T-helper 9 cell (primary cell): ENCODE measurements at places on chromosomes 6 and 20.

DNA sequence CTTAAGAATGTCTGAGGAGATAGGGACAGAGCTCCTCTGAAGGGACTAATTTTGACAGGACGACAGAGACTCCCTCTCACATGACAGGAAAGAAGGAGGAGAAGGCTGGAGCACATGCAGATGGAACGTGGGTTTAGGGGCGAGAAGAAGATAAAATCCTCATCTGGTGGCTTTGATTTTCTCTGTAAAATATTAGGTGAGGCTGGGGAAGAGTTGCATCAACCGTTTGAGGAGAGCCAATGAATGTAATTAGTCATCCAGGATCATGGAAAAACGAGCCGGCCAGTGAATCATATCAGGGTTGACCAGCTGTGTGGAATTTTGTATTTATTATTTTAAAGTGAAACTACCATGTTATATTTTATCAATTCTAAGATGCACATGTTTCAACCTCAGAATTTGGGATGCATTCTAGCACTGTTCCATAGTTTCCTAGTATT, 46.9 kb upstream of the ADGRF4 start:
- DNase-seq: no peak

DNA sequence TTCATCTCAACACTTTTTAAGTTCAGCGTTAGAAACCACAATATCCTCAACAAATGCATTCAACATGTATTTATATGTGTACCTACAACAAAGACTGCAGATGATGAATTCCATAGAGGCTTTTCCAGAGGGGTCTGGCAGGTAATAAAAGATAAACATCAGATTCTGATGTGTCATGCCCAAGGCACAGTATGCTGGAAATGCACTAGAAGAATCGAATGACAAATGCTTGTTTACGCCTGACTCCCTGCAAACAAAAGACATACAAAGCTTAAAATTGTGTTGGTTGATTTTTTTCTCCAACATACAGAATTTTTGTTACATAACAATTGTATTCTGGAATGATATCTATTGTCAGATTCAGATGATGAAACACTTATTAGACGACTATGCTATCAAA, at the start of gene LGSN:
Gene LGSN, minus strand, starts transcription at position 45 of the 400 bp plus-strand sequence. Its CDS starts 40 bp downstream, at position 5.
- DNase-seq: no peak

- DNase-seq: no peak
These were observed 76.1 kb downstream of the NKAIN2 start for GRCh38 chr6:123879749-123880148.

DNA sequence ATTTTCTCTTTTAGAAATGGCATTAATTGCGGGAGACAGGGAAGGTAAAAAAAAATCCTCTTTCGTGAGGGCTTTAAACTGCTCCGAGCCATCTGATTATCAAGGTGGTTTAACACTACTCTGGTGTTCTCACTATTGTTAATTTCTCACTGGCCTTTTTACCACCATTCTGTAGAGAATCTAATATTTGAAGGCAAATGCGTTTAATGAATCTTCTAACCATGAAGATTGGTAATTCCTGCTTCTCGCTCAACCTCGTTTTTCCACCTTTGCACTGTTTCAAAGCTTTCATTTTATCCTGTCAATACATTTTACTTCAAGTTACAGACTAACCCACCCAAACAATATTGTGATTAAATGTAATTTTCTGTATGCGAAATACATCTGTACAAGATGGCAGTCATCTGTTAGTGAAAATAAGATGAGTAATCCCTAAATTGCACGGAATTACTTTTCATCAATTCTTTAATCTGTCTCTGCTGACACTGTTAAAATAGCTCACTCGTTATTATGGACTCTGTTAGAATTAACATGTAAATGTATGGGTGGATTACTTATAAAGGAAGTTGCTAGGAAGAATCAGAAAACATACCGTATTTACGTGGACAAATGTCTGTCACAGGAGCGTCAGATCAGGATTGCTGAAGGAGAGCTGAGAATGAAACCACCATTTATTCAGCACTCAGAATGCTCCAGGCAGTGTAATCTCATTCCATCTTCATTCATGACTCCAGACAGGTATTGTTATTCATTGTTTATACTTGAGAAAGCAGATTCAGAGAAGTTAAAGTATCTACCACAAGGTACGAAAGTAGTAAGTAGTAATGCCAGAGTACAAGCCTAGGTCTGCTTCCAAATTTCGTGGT, 1.1 kb upstream of the LCA5 start:
- DNase-seq: no peak

GRCh38 chr6:684831-685636, 7.9 kb downstream of the EXOC2 start:
- no peak for DNase-seq

DNA sequence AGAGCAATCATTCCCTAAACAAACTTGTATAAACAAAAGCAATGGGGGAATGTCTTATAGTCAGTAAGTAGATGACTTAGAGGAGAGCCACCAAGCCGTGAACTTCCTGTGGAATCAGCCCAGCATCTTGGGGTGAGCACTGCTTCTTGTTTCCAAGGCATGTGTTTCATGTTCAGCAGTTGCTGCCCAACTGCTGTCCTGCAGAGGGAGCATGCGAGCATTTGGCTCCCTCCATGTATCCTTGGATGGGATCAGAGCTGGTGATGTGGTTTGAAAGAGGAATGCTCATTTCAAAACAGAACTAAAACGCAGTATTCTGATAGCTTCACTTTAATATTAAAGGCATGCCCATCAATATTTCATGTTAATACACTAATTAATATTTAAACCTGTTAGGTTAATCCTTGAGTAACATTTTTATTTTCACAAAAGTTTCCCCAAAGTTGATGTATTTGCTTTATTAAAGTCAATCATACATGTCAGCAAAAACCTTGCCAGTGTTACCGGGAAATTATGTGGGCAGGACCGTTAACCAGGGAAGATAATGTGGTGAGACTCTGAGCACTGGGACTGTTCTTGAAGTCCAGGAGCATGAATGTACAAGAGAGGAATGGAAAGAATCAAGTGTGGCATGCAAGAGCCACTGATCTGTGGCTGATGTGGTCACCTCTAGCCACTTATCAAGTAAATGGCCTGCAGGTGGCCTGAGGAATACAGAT, 172.1 kb upstream of the GGTLC1 start:
- DNase-seq: no peak

DNA sequence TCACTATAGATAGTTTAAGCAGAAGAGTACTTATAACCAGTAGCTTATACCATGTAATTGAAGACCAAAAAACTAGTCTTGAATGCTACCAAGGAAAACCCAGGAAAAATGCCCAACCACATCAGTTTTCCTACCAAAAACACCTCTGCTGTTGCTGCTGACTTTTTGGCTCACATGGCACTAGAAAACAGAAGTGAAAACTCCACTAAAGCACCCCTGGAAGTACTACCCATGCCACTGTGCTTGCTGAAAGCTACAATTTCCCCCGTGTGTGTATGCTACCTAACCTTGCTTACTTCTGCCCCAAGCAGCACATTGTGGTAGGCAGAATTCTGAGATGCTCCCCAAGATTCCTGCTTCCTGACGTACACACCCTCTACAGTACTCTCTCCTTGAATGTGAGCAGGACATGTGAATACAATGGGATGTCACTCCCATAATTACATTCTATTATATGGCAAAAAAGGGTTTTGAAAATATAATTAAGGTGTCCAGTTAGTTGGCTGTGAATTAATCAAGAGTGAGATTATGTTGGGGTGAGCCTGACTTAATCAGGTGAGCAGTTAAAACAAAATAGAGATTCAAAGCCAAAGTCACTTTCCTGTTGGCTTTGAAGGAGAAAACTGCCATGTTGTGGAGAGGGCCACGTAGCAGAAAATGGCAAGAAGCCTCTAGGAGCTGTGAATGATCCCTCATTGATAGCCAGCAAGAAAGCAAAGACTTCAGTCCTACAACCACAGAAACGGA, 209.8 kb upstream of the MARCKS start:
- no peak for DNase-seq

DNA sequence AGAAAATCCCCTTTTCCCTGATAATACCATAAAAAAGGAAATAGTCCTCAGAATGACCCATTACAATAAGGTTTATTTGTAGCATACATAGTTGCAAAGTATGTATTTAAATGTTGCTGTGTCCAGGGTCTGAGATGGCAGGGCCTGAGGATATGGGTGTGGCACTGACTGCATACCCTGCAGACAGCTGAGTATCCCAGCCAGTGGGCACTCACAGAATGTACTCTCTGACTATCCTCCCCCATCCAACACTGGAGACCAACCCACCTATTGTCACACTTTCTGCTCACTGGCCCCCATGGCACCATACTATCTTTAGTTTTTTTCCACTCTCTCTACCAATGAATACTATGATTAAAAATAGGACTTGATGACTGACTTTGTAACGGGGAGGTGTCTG, 215.8 kb upstream of the FOXA2 start:
- no peak for DNase-seq

DNA sequence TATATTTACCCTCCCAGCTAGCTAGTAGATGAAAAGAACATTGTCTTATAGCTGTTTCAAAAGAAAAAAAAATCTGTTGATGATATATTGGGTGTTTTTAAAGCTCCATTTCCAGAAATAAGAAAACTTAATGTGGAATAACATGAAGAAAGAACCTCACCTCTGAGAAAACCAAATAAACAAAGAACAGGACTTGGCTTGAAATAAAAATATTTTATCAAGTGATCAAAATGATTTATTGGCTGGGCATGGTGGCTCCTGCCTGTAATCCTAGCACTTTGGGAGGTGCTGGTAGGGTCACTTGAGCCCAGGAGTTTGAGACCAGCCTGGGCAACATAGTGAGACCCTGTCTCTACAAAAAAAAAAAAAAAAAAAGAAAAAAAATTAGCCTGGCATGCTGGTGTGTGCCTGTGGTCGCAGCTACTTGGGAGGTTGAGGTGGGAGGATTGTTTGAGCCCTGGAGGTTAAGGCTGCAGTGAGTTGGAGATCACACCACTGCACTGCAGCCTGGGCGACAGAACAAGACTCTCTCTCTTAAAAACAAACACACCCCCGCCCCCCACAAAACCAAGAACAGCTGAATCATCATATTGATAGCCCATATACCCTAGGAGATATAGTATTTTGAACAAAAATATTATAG, 7.9 kb downstream of the RNF24 start:
- DNase-seq: no peak

- no peak for DNase-seq
These were observed 152.3 kb upstream of the JAG1 start for GRCh38 chr20:10826111-10826510.

GRCh38 chr6:116450185-116450710, 10.9 kb upstream of the CALHM6 start:
- no peak for DNase-seq

GRCh38 chr6:134908906-134909516, 40.9 kb downstream of the ALDH8A1 start:
- no peak for DNase-seq

DNA sequence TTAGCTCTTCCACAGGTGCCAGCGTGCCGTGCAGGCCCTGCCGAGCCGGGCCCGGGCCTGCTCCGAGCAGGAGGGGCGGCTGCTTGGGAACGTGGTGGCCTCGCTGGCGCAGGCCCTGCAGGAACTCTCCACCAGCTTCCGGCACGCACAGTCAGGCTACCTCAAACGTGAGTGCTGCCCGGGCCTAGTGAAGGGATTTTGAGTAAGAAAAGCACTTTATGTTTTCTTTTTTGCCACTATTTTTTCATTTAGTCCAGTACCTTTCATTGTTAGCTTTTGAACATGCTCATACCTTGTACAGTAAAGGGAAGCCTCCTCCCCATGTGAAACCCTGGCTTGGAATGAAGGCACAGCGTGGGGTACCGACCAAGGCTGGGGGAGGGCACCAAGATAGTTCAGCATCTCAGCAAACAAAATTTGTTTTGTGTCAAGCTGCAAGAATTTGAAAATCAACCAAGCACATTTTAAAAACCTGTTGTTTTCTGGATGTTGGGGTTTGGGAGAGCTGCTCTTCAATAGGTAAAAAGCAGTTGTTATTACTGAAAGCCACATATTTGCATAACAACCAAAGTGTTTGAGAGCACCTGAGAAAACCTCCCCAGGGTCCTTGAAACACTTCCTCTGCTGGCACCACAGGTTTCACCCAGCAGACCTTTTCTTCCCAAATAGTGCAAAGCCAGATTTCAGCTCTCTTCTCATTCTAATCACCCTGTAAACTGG, 18.4 kb downstream of the STX16 start:
- no peak for DNase-seq

DNA sequence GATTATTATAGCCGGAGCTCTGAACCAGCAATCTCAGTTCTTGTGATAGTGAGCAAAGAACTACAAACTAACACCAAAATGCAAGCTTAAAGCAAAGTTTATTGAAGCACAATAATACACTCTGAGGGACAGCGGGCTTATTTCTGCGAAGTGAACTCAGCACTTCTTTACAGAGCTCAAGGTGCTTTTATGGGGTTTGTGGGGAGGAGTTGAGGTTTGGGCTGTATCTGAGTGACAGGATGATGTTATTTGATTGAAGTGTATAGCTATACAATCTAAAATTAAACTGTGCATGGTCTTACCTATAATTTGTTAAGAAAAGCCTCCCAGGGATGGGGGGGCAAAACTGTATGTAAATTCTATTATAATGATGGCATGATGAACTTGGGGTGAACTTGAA, 1.0 kb upstream of the HFE start:
- peak; percentile 29 for DNase-seq

- no peak for DNase-seq
These were observed 49.4 kb downstream of the ANKRD60 start for GRCh38 chr20:58179083-58179431.

DNA sequence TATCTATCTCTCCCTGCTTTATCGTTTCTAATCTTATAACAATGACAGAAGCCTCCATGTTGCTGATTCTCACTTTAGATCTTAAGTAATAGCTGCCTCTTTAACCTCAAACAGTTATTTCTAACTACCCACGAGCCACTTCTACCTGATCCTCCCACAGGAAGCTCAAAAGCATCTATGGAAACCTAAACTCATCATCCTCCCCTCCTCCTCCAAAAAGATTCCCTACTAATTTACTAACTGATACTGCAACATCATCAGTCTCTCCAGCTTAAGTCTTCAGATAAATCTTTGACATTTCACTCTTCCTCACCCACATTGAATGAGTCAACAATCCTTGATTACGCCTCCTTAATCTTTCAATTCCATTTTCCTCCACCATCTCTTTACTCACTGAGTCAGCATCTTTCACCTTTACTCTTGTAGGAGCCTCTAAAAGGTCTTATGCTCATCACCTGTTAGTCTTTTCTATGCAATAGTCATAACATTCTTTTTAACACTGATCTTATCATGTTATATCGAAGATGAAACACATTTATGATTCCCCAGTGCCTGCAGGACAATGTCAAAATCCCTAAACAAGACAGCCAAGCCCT, 526.7 kb upstream of the CDH4 start:
- DNase-seq: no peak
